NCI-H510A treated with DMSO at 0.1 percent for 48 hours (cell line): ENCODE measurements at places on chromosomes 2 and 18.

- DNase-seq: no peak
These were observed 16.6 kb downstream of the CFLAR start for GRCh38 chr2:201132518-201132917.

- DNase-seq: peak; percentile 67
These were observed 654.6 kb upstream of the LINC00305 start for GRCh38 chr18:64803471-64803870.

DNA sequence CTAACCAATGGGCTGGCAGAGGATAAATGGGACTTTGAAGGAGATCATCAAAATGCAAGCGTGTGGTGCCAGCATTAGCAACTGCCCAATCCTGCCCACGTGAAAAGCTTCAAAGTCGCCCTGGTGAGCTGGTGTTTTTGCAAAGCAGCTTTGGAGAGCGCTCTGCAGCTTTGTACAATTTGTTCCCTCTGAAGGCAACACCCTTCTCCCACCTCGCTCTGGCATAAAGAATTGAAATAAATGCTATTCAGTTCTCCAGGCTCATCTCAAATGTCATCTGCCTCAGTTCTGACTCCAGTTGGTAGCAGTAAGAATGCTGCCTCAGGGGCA lies 3.5 kb downstream of the COPS9 start:
- no peak for DNase-seq

GRCh38 chr2:173307293-173307692 lies 47.4 kb upstream of the CDCA7 start:
- no peak for DNase-seq

DNA sequence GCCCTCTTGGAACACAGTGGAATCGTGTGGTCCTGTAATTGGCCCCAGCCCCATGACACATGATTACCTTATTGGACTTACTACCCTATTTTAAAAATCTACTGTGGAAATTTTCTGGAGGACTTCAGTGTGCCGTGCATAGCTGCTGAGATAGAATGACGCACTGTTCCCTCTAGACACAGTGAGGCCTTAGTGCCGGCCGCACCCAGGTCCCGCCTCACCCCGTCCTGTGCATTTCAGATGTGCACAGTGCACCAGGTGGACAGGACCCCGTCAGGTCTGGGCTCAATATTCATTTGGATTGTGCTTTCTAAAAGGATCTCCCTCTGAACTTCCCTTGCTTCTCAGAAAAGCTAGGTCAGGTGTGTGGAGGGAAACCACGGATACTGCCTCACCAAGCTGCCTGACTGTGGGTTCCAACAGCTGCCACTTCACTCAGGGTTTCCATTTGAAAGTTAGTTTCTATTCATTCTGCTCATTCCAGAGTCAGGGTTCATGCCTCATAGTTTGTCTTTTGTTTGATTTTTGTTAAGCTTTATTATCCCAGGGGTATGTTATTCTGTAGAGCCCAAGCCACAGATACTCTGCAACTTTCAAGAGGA lies 155.8 kb downstream of the PTGR3 start:
- DNase-seq: no peak

- DNase-seq: no peak
These were observed 74.5 kb upstream of the NCKAP5 start for GRCh38 chr2:133642791-133643191.

DNA sequence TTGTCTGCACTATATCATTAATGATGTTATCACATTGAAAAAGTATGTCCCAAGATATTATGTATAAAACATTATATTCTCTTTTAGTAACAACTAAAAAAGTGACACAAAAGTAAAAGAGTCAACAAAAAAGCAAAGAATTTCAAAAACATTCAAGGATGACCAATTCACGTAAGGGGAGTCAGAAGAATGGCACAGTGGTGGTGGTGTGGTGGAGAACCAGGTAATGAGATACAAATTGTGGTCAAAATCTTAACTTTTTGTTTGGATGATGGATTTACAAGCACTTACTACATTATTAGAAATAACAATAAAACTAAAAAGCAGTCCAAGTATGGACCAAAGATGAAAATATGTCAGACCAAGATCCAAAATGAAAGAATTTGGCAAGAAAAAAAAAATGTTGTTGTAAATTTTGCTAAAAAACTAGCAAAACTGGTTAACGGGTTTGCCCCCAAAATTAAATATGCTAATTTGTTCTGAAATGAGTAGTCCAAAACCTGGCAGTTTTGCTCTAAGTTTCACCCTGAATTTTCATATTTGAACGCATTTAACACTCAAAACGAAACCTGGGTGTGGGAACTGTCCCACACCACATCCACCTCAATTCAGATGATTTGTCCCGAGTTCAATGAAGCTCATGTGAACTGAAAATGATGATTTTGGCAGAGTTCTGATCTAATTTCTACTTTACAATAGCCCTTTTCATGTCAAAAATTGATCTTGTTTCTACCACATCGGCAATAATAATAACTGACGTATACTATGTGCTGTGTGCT lies 135.8 kb downstream of the IKZF2 start:
- DNase-seq: no peak
